ENCODE measurements at places on chromosomes 2 and 18. TPM values are rescaled to one million over a fixed set of nuclear protein-coding genes. Genes with fewer than 3 reads are reported as not detected.

- DNase-seq = no peak
Measured at GRCh38 chr18:11071300-11071699, 78.1 kb downstream of the PIEZO2 start.

- DNase-seq = no peak
Measured at GRCh38 chr18:66129248-66129647, 378.4 kb downstream of the CDH7 start.

DNA sequence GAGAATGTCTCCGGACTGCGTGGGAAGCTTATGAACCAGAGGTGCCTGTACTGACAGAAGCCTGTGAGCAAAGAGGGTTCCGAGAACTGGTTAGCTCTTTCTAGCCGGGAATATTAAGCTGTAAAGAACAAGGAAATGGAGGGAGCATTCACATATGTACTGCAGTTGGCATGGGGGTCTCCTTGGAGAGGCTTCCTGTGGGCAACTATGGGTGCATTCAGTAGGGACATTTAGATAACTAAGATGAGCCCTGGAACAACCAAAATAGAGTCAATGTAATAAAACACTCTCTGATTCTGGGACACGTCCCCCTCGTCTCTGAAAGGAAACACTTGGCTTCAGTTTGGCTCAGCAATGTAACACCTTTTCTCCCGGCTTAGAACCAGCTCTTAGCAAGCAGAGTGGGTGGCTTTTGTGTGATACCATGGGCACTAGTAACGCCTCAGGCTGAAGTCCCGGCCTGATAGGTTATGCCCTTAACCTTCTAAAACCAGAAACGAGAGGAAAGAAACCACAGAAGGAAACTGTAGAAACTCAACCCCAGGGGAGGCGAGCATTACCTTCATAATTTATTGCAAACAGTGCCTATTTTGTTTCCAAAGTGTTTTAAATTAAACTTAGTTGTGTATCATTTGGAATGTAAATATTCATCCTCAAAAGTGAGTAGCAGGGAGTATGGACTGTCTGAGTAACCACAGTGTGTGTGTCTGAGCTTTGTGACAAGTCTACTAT lies 48.8 kb upstream of the LPIN2 start:
- DNase-seq = no peak

GRCh38 chr18:44918142-44918476 lies 237.4 kb downstream of the SETBP1 start:
- no peak for DNase-seq

DNA sequence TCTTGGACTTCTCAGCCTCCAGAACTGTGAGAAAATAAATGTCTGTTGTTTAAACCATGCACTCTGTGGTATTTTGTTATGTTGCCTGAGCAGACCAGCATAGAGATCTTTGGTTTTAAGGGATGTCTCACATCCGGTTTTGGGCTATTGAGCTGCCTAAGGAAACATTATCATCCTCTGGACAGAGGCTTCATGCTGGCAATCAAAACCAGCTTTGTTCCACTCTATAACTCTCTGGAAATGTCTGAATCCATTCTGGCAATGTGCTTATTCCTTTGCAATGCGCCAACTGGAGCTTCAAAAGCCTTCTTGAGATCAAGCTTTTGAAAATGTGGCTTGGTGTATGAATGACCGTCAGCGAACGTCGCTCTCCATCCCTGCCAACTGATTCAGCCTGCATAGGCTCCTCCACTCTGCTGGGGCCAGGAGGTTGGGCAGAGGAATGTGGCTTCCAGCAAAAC lies 183.6 kb upstream of the MGAT5 start:
- DNase-seq = no peak

DNA sequence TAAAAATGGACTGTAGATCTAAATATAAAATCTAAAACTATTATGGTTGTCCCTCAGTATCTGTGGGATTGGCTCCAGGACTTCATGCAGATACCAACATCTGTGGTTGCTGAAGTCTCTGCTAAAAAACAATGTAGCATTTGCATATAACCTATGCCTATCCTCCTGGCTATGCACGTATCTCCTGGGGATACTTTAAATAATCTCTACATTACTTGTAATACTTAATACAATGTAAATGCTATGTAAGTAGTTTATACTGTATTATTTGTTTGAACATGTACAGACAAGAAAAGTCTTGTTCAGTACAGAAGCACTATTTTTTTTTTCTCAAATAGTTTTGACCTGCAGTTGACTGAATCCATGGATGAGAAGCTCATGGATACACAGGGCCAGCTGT lies 134.9 kb downstream of the ZAP70 start:
- DNase-seq = no peak

DNA sequence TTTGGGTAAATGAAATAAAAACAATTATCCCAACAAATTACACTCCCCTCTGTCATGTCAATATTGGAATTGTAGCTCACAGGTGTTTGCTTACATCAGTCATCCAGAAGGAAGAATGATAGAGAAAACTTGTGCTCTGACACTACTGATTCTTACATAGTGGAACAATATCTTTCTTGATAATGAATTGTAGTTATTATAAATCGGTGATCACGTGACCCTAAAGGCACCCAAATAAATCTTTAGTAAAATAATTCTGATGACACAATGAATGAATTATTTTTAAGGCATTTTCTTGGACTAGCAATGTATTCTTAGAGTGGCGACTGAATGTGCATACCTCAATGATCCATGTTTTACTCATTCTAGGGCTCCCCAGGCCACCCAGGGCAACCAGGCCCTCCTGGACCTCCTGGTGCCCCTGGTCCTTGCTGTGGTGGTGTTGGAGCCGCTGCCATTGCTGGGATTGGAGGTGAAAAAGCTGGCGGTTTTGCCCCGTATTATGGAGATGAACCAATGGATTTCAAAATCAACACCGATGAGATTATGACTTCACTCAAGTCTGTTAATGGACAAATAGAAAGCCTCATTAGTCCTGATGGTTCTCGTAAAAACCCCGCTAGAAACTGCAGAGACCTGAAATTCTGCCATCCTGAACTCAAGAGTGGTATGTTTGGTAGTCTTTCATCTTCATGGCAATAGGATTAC lies 34.5 kb downstream of the COL3A1 start:
- no peak for DNase-seq

DNA sequence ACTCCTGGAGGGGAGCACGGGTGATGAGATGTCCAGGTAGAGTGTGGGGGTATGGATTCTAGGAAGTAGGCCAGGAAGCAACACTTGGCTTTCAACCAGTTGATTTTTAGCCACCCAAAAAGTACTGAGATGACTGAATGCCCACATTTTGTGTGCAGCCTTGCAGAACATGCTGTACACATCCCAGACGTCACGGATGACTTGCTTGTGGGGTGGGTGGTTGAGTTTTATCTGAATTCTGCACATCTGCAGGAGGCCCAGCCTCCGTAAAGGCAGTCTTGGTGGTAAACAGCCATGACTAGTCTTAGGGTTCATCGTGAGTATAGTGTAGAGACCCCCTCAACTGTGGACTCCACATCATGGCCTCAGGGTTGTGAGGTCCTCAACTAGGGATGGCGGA lies 53.3 kb upstream of the CCDC195 start:
- no peak for DNase-seq

DNA sequence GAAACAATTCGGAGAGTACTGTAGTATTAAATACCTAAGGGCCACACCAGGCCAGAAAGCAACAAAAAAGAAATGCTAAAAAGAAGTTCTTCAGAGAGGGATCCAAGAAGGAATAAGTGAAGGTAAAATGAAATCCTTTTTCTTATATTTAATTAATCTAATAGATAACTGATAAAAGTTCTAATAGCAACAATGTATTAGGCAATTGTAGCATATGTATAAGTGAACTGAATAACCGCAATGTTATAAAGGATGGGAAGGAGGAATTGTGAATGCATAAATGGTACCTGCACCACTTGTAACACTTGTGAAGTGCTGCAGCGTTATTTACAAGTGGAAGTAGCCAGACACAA lies 21.8 kb downstream of the TMSB10 start:
- no peak for DNase-seq

GRCh38 chr2:61193670-61194561 lies 31.9 kb downstream of the C2orf74 start:
- DNase-seq = peak; percentile 32

DNA sequence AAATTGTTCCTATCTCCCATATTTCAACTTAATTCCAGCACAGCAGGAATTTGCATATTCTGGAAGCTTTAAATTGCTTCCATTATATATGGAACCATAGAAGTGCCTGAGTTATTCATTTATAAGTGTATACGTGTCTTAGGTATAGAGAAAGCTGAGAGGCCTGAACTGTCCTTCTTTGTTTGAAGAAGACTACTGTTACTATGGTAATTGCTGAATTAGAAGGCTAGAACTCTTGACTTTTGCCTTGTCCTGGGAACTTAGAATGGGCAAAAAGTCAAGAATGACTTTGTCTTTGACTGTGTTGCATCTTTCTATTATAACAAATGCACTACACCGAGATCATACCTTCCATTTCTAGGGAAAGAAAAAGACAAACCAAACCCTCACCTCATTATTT lies 15.7 kb downstream of the CAMKMT start:
- DNase-seq = no peak

- DNase-seq = no peak
Measured at GRCh38 chr2:129984426-129984825, 5.0 kb downstream of the RAB6C start.

GRCh38 chr18:59990121-59990823 lies 90.5 kb downstream of the PMAIP1 start:
- DNase-seq = no peak

GRCh38 chr2:140506606-140507005 lies 1624.2 kb downstream of the LRP1B start:
- DNase-seq = peak; percentile 90

DNA sequence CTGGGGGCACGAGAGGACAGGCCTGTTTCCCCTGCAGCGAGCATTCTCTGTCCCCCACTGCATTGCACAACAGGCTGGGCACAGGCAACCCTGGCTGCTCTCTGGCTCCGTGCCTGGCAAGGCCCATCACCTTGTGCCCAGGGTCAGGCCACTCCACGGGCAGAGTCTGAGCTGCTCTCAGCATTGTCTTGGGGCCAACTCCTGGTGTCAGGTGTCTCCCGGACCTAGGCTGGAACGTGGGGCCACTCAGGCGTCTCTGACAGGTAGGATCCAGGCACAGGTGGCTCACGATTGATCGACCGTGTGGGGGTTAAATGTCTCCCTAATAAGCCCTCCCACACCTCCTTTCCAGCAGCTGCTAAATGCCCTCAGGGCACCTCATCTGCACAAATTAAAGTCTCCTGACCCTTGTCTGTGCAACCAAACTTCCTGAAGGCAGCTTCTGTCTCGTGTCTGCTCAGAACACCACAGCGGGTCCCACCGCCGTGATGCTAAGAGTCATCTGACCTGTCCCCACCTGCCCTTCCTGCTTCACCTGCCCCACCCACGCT lies 66.6 kb upstream of the GPC1 start:
- no peak for DNase-seq

- DNase-seq = no peak
Measured at GRCh38 chr2:218266316-218266979, 3.5 kb downstream of the AAMP start.

DNA sequence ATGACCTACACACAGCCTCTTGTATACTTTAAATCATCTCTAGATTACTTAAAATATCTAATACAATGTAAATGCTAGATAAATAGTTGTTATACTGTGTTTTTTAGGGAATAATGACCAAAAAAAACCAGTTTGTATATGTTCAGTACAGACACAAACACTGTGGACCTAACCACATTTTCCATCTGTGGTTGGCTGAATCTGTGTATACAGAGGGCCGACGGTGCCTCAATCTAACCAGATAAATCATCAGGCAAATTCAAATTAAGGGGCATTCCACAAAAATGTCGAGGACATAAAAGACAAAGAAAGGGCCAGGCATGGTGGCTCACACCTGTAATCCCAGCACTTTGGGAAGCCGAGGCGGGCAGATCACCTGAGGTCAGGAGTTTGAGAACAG lies 14.1 kb downstream of the MGAT4A start:
- DNase-seq = no peak

Gene LYPD6
- 3.9 TPM for total RNA-seq

Gene QPCT
- total RNA-seq = 37.4 TPM

Gene EGR4
- total RNA-seq = not detected

Gene ACADL
- total RNA-seq = not detected

Gene NXPH2
- total RNA-seq = not detected

Gene UGT1A10
- total RNA-seq = not detected

All from GM23248 (cell line).